Activated B cell treated with CpG ODN at 0.5 μM for 24 hours (primary cell): ENCODE measurements at places on chromosomes 3 and 15.

DNA sequence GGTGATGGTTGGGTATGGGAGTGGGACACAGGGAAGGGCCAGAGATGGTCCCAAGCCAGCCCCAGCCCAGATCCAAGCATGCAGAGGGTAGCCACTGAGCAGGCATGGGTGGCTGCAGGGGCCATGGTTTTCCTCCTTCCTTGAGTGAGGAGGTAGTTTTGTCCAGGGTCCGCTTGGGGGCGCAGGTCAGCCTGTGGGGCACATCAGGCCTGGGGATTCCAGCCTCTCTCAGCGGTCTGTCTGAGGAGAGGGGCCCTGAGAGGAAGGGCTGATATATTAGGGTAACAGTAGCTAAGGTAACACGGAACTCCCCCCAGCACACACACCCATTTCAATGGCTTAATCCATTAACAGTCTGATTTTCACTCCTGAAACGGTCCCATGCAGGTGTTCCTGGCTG is 22.7 kb upstream of the LCTL start:
- DNase-seq: no peak

DNA sequence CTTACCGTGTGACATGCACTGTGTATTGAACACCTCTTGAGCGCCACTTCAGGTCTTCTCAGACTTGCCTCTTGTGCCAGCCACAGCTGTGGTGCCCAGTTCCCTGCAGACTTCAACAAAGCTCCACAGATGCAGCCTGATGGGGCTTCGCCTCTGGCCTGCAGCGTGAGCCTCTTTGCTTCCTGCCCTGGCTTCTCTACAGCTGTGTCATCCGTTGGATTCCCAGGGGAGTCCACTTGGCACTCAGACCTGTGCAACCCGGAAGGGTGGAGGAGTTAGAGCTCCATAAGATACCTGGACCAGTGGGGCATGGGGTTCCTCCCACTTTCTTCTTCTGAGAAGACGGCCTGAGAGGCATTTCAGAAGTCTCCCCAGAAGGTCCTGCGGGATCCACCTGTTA is 57.7 kb upstream of the BNIP2 start:
- DNase-seq: no peak

DNA sequence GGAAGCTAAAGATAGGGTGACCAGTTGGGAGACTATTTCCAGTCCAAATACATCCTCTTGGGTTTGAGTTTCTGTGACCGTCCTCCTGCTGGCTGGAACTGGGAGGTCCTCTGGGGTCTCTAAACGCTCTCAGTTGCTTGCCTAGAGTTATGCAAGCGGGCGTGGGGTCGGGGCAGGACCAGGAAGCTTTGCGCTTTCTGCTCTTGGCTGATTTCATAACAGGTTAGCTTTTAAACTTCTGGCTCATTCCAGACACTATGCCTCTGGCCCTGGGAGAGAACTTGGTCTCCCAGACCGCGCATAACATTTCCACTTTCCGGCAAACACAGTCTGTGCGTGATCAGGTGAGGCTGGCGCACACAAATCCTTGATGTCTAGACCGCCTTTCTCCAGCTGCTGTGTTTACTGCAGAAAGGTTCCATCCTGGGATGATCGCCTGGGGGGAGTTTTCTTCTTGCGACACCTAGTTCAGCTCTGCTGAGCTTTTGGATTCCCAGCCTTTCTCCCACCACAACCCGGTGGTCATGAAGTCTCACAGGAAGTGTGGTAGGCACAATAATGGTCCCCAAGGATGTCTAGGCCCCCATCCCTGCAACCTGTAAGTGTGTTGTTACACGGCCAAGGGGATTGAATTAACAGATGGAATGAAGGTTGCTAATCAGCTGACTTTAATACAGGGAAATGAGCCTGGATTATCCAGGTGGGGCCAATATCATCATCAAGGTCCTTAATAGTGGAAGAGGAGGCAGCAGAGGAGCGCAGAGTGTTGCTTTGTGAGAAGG is 23.6 kb upstream of the CGNL1 start:
- no peak for DNase-seq

DNA sequence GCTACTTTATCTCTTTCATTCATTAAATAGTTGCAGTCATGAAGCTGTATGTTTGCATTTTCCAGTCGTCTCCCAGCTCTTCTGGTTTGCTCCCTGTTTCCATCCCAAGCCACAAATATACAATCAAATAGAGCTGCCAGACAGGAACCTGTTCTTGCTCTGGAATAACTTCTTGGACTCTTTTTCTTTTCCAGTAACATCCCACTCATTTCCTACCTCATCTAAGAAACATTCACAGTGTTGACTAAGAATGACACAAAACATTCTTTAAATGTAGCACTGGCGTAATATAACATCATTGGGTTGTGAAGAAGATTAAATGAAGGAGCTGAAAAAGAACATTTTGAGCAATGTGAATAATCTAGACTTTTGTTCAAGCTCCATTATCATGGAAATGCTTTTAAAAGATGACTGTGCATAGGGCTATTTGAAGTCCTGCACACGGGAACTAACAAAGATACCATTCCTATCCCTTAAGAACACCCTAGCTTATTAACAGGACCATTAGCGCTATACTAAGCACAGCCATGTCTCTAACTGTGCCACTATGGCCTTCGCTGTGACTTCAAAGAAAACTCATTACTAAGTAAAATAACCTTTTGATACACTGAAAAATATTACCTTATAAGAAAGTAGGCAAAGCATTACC is 574.0 kb downstream of the NAALADL2 start:
- DNase-seq: no peak

DNA sequence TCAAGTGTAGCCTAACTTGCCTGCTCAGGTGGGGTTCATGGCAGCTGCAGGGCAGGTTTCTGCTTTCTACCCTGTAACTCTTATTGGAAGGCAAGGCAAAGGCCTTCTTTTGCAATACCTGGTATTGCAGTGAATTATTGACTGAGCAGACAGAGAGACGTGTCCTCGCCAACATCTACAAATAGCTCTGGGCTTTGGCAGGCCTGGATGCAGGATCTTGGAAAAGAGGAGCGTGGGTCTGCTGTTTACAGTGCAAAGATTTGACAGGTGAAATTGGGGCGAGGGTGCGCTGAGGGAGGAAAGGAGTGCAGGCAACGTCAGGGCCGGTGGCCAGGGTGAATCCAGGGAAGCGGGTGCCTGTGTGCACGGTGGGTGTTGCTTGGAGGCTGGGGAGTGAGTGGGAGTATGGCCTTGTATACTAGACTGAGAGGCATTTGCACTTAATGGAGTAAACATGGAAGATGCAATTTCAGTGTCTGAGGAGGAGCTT is 44.5 kb downstream of the ST6GAL1 start:
- DNase-seq: no peak

DNA sequence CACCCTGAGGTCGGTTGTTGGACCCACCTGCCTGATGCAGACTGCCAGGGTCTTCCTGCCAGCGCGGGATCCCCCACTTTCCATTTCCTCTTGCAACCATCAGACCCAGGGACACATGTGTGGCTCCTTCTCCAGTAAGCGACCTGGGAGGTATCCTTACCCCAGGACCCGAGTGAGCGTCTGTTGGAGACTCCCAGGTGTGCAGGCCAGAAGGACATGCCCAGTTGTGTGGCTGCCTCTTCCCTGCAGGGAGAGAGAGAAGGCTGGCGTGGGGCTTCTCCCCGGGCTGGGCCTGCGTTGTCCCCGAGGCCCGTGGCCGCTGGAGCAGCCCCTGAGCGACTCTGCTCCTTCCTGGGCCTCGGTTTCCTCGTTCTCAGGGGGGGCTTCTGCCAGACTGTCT is 56.8 kb downstream of the APBA2 start:
- no peak for DNase-seq

GRCh38 chr3:12714278-12714677 is 44.8 kb downstream of the TMEM40 start:
- no peak for DNase-seq

DNA sequence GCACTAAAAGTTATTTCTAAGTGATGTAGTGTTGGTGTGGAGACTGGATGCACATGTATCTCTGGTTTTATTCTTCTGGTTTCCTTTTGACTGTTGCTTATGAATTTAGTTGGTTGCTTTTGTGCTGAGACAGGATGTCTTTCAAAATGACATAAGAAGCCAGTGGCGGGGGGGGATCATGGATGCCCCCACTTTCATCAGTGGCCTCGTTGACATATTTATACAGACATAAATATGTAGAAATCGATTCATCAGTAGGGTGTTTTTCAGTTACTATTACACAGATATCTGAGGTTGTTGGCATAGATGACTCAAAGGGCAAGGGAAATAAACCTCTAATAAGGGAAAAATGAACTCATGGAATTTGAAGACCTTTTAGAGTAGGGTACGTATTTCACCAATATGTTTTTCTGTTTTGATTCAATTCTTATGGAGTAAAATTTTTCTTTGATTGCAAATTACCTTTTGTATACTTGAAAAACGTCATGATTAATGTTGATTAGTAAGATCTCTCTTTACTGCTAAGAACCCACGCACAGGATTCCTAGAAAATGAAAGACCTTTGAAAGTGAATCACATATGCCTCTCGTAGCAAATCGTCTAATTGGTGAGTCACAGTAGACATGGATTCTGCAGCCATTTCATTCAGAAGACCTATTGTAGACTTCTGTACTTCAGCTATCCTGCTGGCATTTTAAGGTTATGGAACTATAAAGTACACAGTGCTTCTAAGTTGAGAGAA is 97.4 kb upstream of the RBMS3 start:
- no peak for DNase-seq

GRCh38 chr3:195612075-195612800 is 28.5 kb upstream of the APOD start:
- DNase-seq: no peak

GRCh38 chr15:97236140-97236539 is 724.4 kb upstream of the ARRDC4 start:
- no peak for DNase-seq

GRCh38 chr3:126340081-126340511 is 17.1 kb downstream of the KLF15 start:
- DNase-seq: no peak

DNA sequence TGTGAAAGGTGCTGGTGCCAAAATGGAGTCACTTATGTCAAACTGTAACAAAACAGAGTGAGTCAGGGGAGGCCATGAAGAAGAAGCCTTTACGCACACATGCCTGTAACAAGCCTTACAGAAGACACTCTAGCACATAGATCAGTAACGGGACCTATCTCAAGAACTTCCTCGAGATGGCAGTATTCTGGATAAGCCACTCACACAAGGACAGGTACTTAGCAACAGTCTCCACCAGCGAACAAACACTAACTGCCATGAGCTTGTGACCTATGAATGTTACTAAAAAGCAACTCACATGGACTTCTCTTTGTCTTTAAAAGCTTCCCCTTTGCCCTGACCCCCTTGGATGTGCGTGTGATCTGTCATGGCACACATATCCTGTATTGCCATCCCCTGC is 235.1 kb downstream of the CD47 start:
- DNase-seq: no peak

- no peak for DNase-seq
Observed at GRCh38 chr3:59499954-59500353, 450.1 kb upstream of the CFAP20DC start.

- DNase-seq: no peak
Observed at GRCh38 chr15:31245135-31245689, 81.4 kb upstream of the KLF13 start.
